ENCODE measurements at places on chromosomes 7 and 10. TPM values are rescaled to one million over a fixed set of nuclear protein-coding genes. Genes with fewer than 3 reads are reported as not detected.

Gene GIMAP2
- total RNA-seq, result 64.1 TPM

Gene GIMAP5
- total RNA-seq, result 35.2 TPM

Gene SLC26A3
- total RNA-seq, result not detected

Gene NPY4R2
- not detected for total RNA-seq

Gene TMEM139
- total RNA-seq, result 0.27 TPM

Gene HMX3
- total RNA-seq, result 0.34 TPM

Gene OR2A1
- total RNA-seq, result 0.19 TPM
